ENCODE measurements at places on chromosomes 1 and 21.

GRCh38 chr1:205519541-205520131 lies 15.2 kb downstream of the CDK18 start:
- DNase-seq = no peak

- no peak for DNase-seq
These were observed 2.0 kb upstream of the CCN1 start for GRCh38 chr1:85578321-85579295.

DNA sequence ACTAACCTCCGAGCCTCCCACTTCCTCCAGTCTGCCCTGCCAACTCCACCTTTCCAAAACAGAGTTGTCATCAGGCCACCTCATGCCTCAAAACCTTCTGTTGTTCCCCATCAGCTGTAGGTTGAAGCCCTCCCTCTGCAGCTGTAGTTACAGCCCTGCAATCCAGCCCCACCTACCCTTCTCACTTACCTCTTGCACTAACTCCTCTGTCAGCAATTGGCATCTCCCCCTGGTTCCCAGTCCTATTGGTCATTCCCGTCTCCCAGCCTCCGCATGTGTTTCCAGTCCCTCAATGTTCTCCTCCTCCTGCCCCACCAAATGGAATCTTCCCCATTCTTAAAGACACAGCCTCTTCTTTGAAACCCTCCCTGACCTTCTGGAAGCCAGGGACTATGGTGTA lies 100.1 kb upstream of the GCLM start:
- DNase-seq = no peak

GRCh38 chr1:206916000-206916709 lies 5.6 kb downstream of the FCMR start:
- DNase-seq = no peak

DNA sequence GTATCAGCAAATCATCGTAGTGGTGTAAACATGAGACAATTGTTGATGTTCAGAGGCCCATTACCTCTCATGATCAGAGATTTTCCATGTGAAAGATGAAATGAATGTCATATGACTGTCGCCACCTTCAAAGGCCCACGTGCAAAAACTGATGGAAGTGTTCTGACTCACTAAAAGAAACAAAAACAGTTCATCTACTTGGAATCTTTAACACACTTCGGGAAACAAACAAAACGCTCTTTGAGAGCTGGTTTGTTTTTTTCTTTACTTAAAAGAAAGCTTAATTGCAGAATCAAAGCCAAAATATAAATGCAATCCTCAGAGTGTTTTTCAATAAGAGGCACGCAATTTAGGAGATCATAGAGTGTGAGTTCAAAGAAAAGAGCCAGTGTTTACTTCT lies 100.8 kb downstream of the PLPPR4 start:
- no peak for DNase-seq

DNA sequence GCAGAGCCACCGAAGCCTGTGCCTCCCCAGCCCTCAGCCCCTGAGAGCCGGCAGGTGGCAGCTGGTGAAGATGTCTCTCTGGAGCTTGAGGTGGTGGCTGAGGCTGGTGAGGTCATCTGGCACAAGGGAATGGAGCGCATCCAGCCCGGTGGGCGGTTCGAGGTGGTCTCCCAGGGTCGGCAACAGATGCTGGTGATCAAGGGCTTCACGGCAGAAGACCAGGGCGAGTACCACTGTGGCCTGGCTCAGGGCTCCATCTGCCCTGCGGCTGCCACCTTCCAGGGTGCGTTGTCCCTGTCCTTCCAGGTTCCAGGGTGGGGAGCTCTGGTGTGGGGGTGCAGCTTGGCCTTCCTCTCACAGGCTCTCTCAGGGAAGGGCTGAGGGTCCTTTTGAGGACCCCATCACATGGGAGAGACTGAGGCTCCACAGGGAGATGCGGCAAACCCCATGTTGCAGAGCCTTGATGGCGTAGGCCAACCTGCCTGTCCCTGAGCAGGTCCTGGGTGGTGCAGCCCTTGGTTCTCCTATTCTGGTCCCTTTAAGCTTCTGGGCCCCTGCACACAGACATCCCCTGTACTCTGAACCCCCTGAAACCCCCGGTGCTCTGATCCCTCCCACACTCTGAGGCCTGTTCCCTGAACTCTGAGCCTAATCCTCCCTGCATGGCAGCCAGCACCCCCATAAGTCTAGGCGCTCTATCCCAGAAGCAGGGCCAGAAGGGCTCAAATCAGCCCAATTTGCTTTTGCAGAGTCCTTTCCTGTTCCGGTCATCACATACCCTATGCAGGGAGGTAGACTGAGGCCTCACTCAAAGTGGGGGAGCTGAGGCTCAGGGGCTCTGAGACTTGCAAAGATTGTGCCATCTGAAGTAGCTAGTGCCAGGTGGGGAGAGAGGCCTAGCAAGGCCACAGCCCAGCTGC lies 88.5 kb downstream of the TRIM11 start:
- DNase-seq = no peak

- DNase-seq = no peak
These were observed 59.5 kb downstream of the KCNN3 start for GRCh38 chr1:154810571-154810970.

DNA sequence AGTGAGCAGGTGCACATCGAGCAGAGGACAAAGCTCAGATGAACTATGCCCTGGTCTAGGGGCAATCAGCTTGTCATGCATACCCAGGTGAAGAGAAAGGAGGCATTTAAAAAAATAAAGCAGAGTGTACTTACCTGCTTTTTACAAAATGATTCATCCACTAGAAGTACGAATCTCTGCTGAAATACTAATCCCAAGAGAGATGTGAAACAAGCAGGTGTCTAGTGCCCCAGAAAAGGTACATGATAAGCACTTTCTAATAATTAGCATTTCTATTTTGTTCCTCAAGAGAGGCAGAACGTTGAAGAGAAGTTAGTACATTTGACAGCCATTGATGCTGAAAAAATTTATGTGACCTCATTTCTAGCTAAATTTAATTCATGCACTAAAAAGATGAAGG lies 31.1 kb downstream of the CHODL start:
- no peak for DNase-seq

DNA sequence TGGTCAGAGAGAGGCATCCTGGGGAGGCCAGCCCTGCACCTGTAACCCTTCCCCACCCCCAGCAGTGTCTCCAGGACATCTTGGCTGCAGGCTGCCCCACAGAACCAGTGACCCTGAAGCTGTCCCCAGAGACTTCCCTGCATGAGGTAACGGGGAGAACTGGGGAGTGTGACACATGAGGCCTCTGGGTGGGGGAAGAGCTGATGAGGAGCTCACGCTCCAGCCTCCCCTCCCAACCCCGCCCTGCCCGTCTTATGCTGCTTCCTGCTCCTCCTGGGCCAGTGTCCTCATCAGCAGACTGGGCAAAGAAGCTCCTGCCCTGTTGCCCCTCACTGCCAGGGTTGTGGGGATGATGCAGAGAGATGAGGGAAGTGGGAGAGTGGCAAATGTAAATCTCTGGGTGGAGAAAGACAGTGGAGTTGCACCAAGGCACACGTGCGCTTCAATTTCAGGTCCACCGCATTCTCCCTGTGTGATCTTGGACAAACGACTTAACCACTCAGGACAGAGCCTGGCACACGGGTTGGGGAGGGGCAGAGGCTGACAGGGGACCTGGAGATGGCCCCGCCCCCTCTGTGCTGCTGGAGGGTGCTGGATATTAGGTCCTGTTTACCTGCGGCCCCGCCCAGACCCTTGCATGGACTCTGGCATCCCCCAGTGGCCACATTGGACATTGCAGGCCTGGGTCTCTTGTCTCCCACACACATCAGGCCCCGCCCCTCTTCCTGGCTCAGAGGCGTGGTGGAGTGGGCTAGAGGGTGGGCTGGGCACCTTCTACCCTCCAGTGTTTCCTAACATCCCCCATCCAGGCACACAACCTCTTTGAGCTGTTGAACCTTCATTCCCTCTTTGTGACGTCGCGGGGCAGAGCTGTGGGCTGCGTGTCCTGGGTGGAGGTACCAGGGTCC lies 12.3 kb downstream of the CLCNKB start:
- DNase-seq = no peak

GRCh38 chr1:115160728-115161127 lies 71.4 kb upstream of the TSPAN2 start:
- no peak for DNase-seq

DNA sequence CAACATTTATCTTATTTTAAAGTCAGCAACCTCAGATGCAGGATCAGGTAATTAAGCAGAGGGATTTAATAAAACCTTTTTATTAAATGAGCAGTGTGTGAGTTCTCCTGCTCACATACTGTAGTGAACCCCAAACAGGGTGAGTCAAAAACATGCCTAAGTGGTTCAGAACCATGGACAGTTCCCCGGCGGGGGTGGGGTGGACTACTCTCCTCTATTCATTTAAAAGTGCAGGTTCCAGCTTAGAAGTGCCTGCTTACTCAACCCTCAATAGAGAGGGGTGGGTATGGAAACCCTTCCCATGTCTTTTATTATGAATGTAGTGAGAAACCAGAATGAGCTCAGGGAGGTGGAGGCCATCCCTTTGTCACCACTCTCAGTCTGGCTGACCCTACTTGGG lies 397.9 kb downstream of the HHAT start:
- no peak for DNase-seq
